H1 (cell line): ENCODE measurements at places on chromosomes 2 and 18. TPM values are rescaled to one million over a fixed set of nuclear protein-coding genes. Genes with fewer than 3 reads are reported as not detected.

Gene AQP4
- 2.1 and 2.2 TPM in 2 replicates for total RNA-seq

Gene RPS27A
- 1,427 and 1,431 TPM in 2 replicates for total RNA-seq

Gene EFEMP1
- 14.0 and 15.5 TPM in 2 replicates for total RNA-seq

Gene KCNF1
- 0.48 and 0.90 TPM in 2 replicates for total RNA-seq

Gene CLEC4F
- total RNA-seq = not detected in 2 replicates

Gene SNRNP27
- 40.5 and 40.9 TPM in 2 replicates for total RNA-seq

Gene G6PC2
- not detected in 2 replicates for total RNA-seq

- no peak overlapping the region for H3K4me3 ChIP-seq
- H3K4me1 ChIP-seq = peaks cover 4% of the 10 kb centered on the region
- peaks cover 7% of the 10 kb centered on the region for H3K27me3 ChIP-seq
- no peaks in the 10 kb centered on the region for H3K36me3 ChIP-seq
- H3K27ac ChIP-seq = no peak overlapping the region
Observed at GRCh38 chr2:132420816-132421805, 4.5 kb downstream of the GPR39 start.

DNA sequence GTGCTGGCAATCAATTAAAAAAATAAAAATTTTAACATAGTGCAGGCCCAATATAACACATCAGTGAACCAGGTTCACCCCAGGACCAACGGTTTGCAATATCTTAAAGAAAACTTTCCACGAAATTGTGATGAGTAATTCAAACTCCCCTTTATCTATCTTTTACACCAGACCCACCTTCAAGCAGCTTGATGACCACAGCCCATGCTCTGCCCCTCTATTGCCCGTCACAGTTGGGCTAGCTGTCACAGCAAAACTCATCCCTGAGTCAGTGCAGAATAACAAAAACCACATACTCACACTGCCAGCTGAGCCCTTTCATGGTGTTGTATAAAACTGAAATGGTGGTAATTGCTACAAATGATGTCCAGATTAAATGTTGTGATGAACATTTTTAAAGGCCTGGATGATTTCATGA lies 112.5 kb upstream of the CREB1 start:
- H3K36me3 ChIP-seq = no peaks in the 10 kb centered on the region
- H3K27ac ChIP-seq = no peak overlapping the region
- no peak for DNase-seq
- peaks cover 6% of the 10 kb centered on the region for H3K4me1 ChIP-seq

DNA sequence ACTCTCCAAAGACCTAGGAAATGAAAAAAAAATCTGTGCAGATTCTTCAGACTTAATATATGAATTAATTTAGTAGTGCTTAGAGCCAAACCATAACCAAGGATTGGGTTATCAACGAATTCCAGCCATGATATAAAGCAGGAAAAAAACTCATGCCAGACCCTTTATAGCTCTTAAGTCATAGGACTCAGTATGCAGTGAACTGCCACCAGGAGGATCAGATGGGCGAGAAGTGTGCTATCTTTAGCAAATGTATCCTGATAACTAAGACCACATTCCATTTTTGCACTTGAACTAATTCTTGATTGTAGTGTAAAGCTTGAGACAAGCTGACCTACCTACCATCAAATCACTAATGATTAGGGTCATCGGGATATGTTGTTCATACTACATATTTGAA lies 178.1 kb downstream of the IKZF2 start:
- no peaks in the 10 kb centered on the region for H3K4me1 ChIP-seq
- H3K36me3 ChIP-seq = no peaks in the 10 kb centered on the region
- H3K27me3 ChIP-seq = no peaks in the 10 kb centered on the region
- DNase-seq = no peak

DNA sequence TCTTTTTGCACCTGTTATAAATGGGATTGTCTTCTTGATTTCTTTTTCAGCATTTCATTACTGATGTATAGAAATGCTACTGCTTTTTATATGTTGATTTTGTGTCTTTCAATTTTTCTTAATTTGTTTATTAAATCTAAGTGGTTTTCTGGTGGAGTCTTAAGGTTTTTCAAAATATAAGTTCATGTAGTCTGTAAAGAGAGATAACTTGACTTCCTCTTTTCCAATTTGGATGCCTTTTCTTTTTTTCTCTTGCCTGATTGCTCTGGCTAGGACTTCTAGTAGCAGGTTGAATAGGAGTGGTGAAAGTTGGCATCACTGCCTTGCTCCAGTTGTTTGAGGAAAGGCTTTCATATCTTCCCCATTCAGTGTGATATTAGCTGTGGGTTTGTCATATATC lies 28.6 kb upstream of the GALNT5 start:
- DNase-seq = no peak
- no peak overlapping the region for H3K4me3 ChIP-seq
- H3K27ac ChIP-seq = no peak overlapping the region
- no peaks in the 10 kb centered on the region for H3K4me1 ChIP-seq

- no peak overlapping the region for H3K27ac ChIP-seq
- no peaks in the 10 kb centered on the region for H3K36me3 ChIP-seq
- DNase-seq = no peak
- H3K27me3 ChIP-seq = no peaks in the 10 kb centered on the region
- H3K4me3 ChIP-seq = no peak overlapping the region
- no peaks in the 10 kb centered on the region for H3K4me1 ChIP-seq
Observed at GRCh38 chr18:8045160-8045883, 478.2 kb downstream of the PTPRM start.

- no peak overlapping the region for H3K4me3 ChIP-seq
- peak overlapping the region; percentile 11; the same call in 1 of the 2 replicates for H3K27ac ChIP-seq
- no peaks in the 10 kb centered on the region for H3K36me3 ChIP-seq
- DNase-seq = peak; percentile 60
- peaks cover 26% of the 10 kb centered on the region for H3K4me1 ChIP-seq
- peaks cover 39% of the 10 kb centered on the region for H3K27me3 ChIP-seq
Observed at GRCh38 chr2:71455741-71456569, 2.6 kb downstream of the DYSF start.

- H3K27ac ChIP-seq = no peak overlapping the region
- no peak overlapping the region for H3K4me3 ChIP-seq
- no peaks in the 10 kb centered on the region for H3K27me3 ChIP-seq
- DNase-seq = no peak
Observed at GRCh38 chr2:159445307-159445706, 158.8 kb upstream of the WDSUB1 start.

- H3K36me3 ChIP-seq = no peaks in the 10 kb centered on the region
- H3K27ac ChIP-seq = no peak overlapping the region
- no peak for DNase-seq
- H3K4me1 ChIP-seq = peaks cover 7% of the 10 kb centered on the region
- no peaks in the 10 kb centered on the region for H3K27me3 ChIP-seq
Observed at GRCh38 chr2:144707736-144708326, 187.9 kb upstream of the ZEB2 start.

- no peak overlapping the region for H3K4me3 ChIP-seq
- DNase-seq = no peak
Observed at GRCh38 chr2:176280867-176281658, 11.8 kb downstream of the MTX2 start.
